ENCODE measurements at places on chromosomes 2 and 18. TPM values are rescaled to one million over a fixed set of nuclear protein-coding genes. Genes with fewer than 3 reads are reported as not detected.

PASK gene
- total RNA-seq, result 9.0 TPM

MAP3K2 gene
- 51.0 TPM for total RNA-seq

LYPD6 gene
- 31.0 TPM for total RNA-seq

EVA1A gene
- total RNA-seq, result 3.4 TPM

ANKRD30B gene
- 0.20 TPM for total RNA-seq

FLACC1 gene
- total RNA-seq, result 5.0 TPM

FNDC4 gene
- 42.5 TPM for total RNA-seq

CCDC74B gene
- total RNA-seq, result 6.4 TPM

SLC30A3 gene
- total RNA-seq, result 5.5 TPM

LRRTM4 gene
- 30.4 TPM for total RNA-seq

GRCh38 chr2:66789741-66790140 is 354.8 kb downstream of the MEIS1 start:
- H3K27me3 ChIP-seq, result no peaks in the 10 kb centered on the region
- peaks cover 3% of the 10 kb centered on the region for H3K4me1 ChIP-seq
- no peaks in the 10 kb centered on the region for H3K36me3 ChIP-seq
- DNase-seq, result peak; percentile 59
- H3K27ac ChIP-seq, result no peak overlapping the region
- H3K4me3 ChIP-seq, result no peak overlapping the region

- no peak overlapping the region for H3K4me3 ChIP-seq
- H3K36me3 ChIP-seq, result peaks cover 16% of the 10 kb centered on the region
- peak; percentile 10 for DNase-seq
- H3K27me3 ChIP-seq, result no peaks in the 10 kb centered on the region
- H3K4me1 ChIP-seq, result no peaks in the 10 kb centered on the region
Measured at GRCh38 chr2:71385012-71385411, 53.4 kb downstream of the ZNF638 start.

GRCh38 chr2:239359196-239359912 is 41.5 kb downstream of the HDAC4 start:
- no peak overlapping the region for H3K4me3 ChIP-seq
- no peaks in the 10 kb centered on the region for H3K27me3 ChIP-seq
- no peak overlapping the region for H3K27ac ChIP-seq
- peaks cover 26% of the 10 kb centered on the region for H3K4me1 ChIP-seq
- no peak for DNase-seq

GRCh38 chr2:238551091-238551490 is 124.4 kb downstream of the ASB1 start:
- no peaks in the 10 kb centered on the region for H3K4me1 ChIP-seq
- no peaks in the 10 kb centered on the region for H3K36me3 ChIP-seq
- no peak for DNase-seq

DNA sequence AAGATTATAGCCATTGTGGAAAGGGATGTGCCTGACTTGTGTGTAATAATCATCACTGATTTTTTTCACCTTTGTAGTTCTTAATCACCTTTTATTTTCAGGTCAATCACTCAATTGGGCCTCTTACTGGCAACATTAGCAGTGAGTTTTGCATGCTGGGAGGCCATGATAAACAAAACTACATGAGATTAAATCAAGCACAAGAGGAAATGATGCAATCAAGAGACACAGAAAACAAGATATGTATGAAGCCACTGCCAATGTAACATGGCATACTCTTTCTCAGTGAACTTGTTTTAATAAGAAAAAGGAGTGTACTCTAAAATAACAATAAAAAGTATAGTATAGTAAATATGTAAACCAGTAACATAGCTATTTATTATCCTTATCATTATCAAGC is 69.9 kb upstream of the FSIP2 start:
- H3K4me3 ChIP-seq, result no peak overlapping the region
- no peaks in the 10 kb centered on the region for H3K4me1 ChIP-seq
- H3K27ac ChIP-seq, result no peak overlapping the region
- no peaks in the 10 kb centered on the region for H3K27me3 ChIP-seq
- no peak for DNase-seq
- no peaks in the 10 kb centered on the region for H3K36me3 ChIP-seq

- H3K36me3 ChIP-seq, result peaks cover 29% of the 10 kb centered on the region
- no peaks in the 10 kb centered on the region for H3K27me3 ChIP-seq
- peaks cover 7% of the 10 kb centered on the region for H3K4me1 ChIP-seq
- peak overlapping the region; percentile 94 for H3K27ac ChIP-seq
- H3K4me3 ChIP-seq, result peak overlapping the region; percentile 31
Measured at GRCh38 chr2:3536682-3537632, 17.6 kb upstream of the ADI1 start.

GRCh38 chr2:72092111-72092510 is 55.6 kb downstream of the CYP26B1 start:
- no peak for DNase-seq
- no peaks in the 10 kb centered on the region for H3K4me1 ChIP-seq
- no peaks in the 10 kb centered on the region for H3K36me3 ChIP-seq
- H3K27me3 ChIP-seq, result no peaks in the 10 kb centered on the region
- no peak overlapping the region for H3K27ac ChIP-seq
- H3K4me3 ChIP-seq, result no peak overlapping the region

DNA sequence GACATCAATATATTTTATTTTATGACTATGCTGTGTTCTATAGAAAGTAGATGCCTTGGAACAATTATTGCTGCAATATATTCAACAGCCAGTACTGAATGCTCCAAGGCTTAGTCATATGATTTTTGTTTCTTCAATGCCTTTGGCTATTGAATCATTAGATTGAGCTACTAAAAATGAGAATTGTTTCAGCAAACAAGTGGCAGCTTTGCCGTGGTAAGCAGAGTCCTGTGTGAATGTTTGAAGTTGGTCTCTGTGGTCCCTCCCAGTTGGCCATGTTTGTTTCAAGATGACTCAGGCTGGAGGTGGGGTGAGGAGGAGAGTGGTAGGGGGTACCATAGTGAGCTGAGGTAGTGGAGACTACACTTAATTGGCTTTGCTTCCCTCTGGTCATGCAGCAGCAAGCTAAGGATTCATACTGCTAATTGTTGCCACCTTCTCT is 198.6 kb upstream of the EPAS1 start:
- no peak overlapping the region for H3K4me3 ChIP-seq
- H3K4me1 ChIP-seq, result no peaks in the 10 kb centered on the region
- H3K36me3 ChIP-seq, result no peaks in the 10 kb centered on the region
- no peaks in the 10 kb centered on the region for H3K27me3 ChIP-seq

DNA sequence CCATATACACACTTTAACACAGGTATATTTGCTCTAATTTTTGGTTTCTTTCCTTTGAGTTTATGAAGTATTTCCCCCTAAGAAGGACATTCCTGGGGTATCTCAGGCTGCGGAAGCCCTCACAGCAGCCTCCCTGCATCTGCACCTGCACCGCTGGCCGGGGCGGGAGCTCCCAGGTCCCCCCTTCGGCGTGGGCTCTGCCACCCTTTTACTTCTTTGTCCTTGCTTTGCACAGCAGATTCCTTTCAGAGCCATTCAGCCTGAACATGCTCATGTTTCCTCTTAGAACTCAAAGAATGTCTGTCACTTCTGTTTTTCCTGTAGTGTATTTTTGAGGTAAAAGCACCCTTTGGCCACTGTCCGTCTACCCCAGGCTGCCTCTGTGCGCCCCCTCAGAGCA is 146.5 kb downstream of the SNTG2 start:
- no peaks in the 10 kb centered on the region for H3K36me3 ChIP-seq
- no peak overlapping the region for H3K4me3 ChIP-seq
- DNase-seq, result no peak
- H3K27me3 ChIP-seq, result no peaks in the 10 kb centered on the region
- no peaks in the 10 kb centered on the region for H3K4me1 ChIP-seq
- no peak overlapping the region for H3K27ac ChIP-seq

DNA sequence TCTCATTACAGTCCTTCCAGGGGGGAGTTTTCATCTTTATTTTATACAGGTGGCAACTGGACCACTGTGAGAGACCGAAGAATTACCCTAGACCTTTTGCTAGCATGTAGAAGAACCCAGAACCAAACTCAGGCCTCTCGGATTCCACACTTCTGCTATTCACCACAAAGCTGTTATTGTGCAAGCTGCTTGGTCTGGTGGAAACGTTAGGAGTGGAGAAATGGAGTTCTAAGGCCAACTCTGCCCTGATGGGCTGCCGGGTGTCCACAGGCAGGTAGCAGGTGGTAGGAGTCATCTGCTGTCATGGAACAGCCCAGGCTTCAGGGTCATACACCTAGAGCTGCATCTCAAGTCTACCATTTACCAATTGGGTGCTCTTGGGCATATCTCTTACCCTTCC is 218.8 kb downstream of the BCL11A start:
- DNase-seq, result no peak
- no peaks in the 10 kb centered on the region for H3K27me3 ChIP-seq
- peaks cover 6% of the 10 kb centered on the region for H3K4me1 ChIP-seq
- no peak overlapping the region for H3K4me3 ChIP-seq
- no peak overlapping the region for H3K27ac ChIP-seq
- H3K36me3 ChIP-seq, result no peaks in the 10 kb centered on the region

DNA sequence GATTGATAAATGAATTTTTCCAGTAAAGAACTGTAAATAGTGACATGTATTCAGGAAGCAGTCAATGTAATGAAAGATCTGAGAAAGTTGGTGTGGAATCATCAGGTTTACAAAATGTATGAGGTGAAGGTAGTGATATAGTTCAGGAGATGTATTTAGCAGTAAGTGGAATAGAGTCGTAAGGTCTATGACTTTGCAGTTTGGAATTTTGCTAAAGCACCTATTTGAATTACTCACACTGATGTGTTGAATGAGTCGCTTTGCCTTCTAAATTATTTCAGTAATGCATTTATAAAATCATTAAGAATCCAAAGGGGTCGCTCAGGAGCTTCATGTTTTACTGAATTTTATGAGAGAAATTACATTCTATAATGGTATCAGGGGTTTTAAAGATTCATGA is 713.7 kb downstream of the DSC3 start:
- H3K27ac ChIP-seq, result no peak overlapping the region
- H3K4me1 ChIP-seq, result no peaks in the 10 kb centered on the region
- DNase-seq, result no peak
- H3K27me3 ChIP-seq, result no peaks in the 10 kb centered on the region

DNA sequence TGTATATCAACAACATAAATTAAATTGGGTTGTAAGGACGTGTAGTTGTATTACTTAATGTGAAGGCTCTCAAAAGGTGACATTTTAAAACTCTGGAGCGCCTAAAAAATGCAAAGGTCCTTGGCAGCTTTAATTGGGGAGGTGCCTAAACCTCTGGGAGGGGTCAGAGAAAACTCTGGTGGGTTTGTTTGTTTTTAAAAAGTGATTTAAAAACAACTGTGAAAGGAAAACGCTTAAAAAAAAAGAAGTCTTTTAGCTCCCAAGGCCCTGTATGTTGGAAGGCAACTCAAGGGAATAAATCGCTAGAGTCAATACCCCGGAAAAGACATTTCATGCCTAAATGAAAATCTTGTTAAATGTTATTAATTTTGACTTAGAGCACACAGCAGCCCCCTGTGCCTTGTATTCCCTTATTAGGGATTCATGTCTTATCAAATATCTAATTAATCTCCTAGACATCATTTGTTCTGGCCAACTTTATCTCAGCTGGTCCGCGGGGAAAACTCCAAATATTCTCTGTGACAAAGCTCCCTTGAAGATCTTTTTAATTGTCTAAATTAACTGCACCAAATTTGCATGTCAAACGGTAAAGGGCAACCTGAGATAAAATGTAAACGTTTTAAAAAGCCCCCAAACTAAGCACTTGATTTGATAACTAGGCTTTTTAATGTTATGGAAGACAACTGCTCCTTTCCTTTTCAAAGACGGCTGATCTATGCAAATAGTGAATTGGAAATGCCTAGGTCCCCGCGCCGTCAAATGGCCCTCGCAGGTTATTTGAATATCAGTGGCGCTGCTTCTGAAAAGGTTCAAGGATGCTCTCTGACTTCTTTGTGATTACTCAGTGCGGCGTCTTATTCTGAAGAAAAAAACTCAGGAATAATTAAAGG is 4.2 kb downstream of the SP9 start:
- H3K4me3 ChIP-seq, result no peak overlapping the region
- H3K27me3 ChIP-seq, result peaks cover 100% of the 10 kb centered on the region
- DNase-seq, result peak; percentile 49
- H3K27ac ChIP-seq, result no peak overlapping the region

GRCh38 chr2:17901246-17901645 is 22.8 kb downstream of the KCNS3 start:
- H3K4me3 ChIP-seq, result no peak overlapping the region
- no peak overlapping the region for H3K27ac ChIP-seq
- DNase-seq, result no peak
- no peaks in the 10 kb centered on the region for H3K36me3 ChIP-seq
- no peaks in the 10 kb centered on the region for H3K27me3 ChIP-seq

- peak overlapping the region; percentile 50 for H3K27ac ChIP-seq
- no peak overlapping the region for H3K4me3 ChIP-seq
- H3K36me3 ChIP-seq, result no peaks in the 10 kb centered on the region
- peaks cover 10% of the 10 kb centered on the region for H3K4me1 ChIP-seq
Measured at GRCh38 chr2:46315103-46315890, 18.1 kb downstream of the EPAS1 start.

GRCh38 chr18:37428288-37428974 is 137.2 kb downstream of the CELF4 start:
- DNase-seq, result no peak
- H3K4me1 ChIP-seq, result peaks cover 7% of the 10 kb centered on the region
- no peaks in the 10 kb centered on the region for H3K27me3 ChIP-seq
- H3K27ac ChIP-seq, result no peak overlapping the region

DNA sequence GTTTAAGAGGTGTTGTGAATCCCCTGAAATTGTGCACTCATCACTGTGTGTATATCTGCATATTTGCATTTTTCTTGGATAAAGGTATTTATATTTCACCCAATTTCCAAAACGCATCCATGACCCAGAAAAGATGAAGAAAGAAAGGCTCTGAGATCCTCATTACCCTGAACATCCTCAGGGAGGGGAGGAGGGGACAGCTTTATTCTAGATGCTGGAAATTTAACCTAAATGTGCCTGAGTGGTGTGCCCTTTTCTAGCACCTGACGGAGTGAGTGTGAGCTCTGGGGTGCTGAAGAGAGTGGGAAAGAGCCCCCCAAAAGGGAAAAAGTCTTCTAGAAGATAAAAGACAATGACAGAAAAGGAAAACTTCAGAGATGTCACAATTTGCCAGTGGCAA is 20.8 kb downstream of the CNTNAP5 start:
- no peaks in the 10 kb centered on the region for H3K4me1 ChIP-seq
- H3K27ac ChIP-seq, result no peak overlapping the region
- H3K27me3 ChIP-seq, result no peaks in the 10 kb centered on the region
- no peak overlapping the region for H3K4me3 ChIP-seq
- no peaks in the 10 kb centered on the region for H3K36me3 ChIP-seq

DNA sequence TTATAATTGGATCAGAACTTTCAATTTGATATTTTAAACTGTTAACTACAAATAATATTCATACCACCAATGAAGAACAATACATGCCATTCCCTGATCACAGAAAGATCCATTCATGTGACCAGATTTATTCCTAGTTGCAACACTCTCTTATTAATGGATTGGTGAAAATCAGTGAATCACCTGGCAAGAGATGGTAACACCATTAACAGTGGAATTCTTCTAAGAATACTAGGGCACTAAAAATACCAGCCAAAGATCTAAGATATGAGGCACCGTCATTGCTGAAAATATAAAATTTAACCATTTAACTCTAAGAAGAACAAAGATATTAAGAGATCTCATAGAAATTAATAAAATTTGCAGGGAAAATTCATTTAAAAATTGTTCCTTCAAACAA is 58.1 kb downstream of the MAP4K3 start:
- H3K4me1 ChIP-seq, result no peaks in the 10 kb centered on the region
- no peaks in the 10 kb centered on the region for H3K36me3 ChIP-seq
- H3K27me3 ChIP-seq, result no peaks in the 10 kb centered on the region

GRCh38 chr2:186697536-186697935 is 3.7 kb downstream of the FAM171B start:
- no peak overlapping the region for H3K4me3 ChIP-seq
- no peak for DNase-seq
- no peaks in the 10 kb centered on the region for H3K27me3 ChIP-seq
- no peak overlapping the region for H3K27ac ChIP-seq
- no peaks in the 10 kb centered on the region for H3K36me3 ChIP-seq
- no peaks in the 10 kb centered on the region for H3K4me1 ChIP-seq

GRCh38 chr2:142136571-142136970 is 5.8 kb upstream of the LRP1B start:
- H3K4me1 ChIP-seq, result peaks cover 5% of the 10 kb centered on the region
- no peaks in the 10 kb centered on the region for H3K27me3 ChIP-seq
- H3K27ac ChIP-seq, result no peak overlapping the region
- no peak overlapping the region for H3K4me3 ChIP-seq

Data from spinal cord (tissue), 10 donors.